ENCODE measurements at places on chromosomes 12 and 14.

DNA sequence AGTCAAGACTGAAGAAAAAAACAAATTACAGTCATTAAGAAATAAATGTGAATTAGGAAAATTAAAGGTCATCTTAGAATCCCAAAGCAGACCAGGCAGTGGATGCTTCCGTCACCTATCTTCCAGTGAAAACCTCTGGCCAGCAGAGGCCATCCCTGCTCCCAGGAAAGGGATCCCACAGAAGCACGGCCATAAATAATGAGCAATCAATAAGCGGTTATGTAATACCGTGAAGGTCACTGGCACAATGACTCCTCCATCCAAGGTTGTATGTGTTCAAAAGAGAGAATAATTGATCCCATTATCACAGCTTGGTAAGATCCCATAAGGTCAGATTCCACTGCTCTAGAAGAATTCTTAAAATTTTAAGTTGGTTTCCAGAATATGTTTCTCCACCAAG is 85.7 kb downstream of the PPP2R5E start:
- no peak for DNase-seq

- DNase-seq, result no peak
These were observed 34.7 kb downstream of the FOS start for GRCh38 chr14:75313294-75313693.

DNA sequence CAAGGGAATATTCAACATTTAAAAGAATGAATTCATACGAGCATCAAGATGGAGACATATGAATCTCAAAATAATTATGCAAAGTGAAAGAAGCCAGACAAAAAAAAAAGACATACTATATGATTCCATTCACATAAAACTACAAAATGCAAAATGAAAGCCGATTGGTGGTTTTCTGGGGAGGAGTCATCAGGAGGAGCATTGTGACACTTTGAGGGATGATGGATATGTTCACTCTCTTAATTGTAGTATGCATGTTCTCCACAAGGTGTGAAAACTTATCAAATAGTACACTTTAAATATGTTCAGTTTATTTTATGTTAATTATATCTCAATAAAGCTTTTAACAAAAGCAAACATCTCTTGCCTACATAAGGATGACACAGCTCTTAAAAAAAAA is 13.5 kb downstream of the OLR1 start:
- no peak for DNase-seq

DNA sequence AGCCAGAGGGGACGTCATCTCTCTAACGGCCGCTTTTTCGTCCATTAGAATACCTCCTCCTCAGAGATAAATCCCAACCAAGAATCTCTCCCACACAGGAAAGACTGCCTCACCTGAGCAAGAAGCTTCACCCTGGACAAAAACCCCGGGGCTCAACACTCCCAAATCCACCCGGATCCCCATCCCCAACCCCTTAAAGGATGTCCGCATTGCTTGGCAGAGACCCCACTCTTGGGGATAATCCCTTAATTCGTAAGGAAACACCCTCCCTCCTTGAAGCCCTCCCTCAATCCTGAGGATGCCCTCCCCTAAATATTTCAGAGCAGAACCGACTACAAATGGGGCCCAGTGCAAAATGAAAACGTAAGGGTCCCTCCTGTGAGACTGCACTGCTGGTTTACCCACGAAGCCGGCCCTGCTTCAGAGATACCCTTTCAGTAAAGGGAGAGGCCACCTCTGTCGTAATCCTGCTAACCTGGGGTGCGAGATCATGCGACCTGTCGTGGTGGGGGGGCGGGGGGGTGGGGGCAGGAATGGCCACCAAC is 655 bp upstream of the DYNLL1 start:
- DNase-seq, result no peak

- DNase-seq, result no peak
These were observed 7.6 kb upstream of the ZNF410 start for GRCh38 chr14:73879027-73879426.
